ENCODE measurements at places on chromosomes 7 and 10.

DNA sequence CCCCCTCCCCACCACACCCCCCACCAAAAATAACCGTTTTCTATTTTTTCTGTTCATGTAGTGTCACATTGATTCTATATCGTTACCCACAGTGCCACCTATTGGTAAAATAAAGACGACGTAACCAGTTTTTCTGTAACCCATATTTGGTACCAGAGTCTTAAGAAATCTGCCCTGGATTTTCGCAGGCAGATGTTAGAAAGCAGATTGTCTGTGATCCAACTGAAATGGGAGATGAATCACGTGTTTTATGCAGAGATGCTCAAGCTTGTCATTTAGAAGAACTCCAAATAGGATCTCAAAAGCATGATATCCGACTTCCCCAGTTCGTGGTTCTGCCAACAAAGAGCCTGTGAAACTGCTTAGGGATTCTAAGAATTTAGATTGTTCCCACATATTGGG is 261.1 kb upstream of the CSTF2T start:
- ATAC-seq: peak; percentile 85

DNA sequence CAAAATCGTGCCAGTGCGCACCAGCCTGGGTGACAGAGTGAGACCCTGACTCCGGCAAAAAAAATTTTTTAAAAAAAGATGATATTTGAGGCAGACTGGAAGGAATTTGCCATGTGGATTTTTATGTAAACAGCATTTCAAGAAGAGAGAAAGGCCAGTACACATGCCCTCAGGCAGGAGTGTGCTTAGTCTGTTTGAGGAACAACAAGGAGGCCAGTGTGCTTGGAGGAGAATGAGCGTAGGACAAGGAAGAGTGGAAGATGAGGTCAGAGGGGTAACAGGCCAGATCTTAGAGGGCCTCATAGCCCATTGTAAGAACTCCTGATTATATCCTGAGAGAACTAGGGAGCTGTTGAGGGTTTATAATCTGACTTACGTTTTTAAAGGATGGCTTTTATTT is 17.2 kb upstream of the STRIP2 start:
- ATAC-seq: no peak

- no peak for ATAC-seq
Observed at GRCh38 chr7:117219485-117219884, 103.4 kb downstream of the WNT2 start.

GRCh38 chr10:47368431-47369180 is 15.5 kb downstream of the ZNF488 start:
- ATAC-seq: no peak

DNA sequence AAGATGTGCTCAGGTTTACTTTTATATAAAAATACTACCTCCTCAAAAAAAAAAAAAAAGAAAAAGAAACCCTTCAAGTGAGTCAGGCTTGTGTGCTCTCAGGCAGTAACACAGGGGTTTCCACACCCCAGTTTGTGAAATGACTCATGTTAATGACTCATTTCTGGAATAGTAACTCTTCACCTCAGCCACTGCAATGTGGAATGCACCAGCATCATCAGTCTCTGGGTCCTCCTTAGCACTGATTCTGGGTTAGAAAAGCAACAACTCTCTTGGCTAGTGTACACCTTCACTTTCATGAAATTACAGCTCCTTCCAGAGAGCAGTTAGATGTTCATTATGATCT is 110.6 kb downstream of the EMX2 start:
- ATAC-seq: no peak

GRCh38 chr10:132232023-132232951 is 45.5 kb downstream of the DPYSL4 start:
- no peak for ATAC-seq

DNA sequence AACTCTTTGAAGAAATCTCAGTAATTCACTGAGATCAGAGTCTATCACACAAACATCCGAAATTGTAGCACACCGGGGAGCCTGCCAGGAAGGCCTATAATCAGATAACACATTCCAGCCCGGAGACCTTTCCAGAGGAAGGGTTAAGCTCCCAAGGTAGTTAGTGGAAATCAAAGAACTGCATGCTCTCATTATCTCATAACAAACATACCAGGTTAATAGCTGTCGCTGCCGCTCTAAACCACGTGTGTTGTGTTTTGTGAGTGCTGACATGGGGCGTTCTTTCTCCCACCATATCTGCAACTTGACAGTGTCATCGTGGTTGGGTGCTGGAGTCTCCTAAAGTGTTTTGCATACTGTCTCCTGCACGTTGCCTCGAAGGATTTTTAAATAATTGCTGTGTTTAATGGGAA is 120.7 kb upstream of the CARD11 start:
- ATAC-seq: no peak

DNA sequence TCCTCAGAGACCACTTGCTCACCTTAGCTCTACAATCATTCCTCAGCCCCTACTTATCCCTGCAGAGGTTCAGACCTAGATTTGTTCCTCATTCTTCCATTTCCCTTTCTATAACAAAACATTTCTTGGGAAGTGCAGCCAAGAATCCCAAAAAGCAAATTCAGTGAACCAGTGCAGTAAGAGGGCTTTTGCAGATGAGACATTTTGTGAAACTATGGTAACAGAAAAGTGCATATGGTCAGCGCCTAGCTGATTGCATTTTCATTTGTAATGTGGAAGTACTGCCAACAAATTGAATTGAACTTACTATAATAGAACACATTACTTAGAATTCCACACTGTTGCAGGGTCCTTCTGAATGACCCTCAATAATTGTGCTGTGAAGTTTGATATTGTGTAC is 18.6 kb downstream of the AGMO start:
- no peak for ATAC-seq

DNA sequence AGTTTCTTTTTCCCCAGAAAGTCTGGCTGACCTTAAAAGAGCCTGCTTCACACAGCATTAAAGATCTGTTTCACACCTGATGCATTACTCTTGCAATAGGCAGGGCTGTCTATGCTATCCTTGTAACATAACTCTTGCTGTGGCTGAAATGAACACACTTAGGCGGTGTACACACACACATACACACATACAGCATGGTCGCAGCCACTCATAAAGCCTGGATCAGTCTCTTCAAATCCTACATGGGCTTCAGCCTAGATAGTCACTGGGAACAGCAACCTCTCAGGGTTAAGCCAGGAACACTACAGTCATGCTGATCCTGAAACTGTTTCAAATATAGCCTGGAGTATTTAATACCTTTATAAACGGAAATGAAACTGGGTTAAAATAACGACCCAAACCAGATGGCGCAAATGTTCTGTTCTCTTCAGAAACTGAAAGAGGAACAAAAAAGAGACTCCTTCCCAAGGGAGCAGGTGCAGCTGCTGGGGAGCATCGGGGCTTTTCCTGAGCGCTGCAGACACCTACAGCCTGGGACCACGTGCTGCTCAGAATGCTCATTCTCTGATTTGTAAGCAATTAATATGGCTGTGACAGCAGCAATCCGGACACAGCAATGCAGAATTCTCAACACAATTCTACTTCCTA is 61.0 kb upstream of the SFMBT2 start:
- ATAC-seq: no peak

DNA sequence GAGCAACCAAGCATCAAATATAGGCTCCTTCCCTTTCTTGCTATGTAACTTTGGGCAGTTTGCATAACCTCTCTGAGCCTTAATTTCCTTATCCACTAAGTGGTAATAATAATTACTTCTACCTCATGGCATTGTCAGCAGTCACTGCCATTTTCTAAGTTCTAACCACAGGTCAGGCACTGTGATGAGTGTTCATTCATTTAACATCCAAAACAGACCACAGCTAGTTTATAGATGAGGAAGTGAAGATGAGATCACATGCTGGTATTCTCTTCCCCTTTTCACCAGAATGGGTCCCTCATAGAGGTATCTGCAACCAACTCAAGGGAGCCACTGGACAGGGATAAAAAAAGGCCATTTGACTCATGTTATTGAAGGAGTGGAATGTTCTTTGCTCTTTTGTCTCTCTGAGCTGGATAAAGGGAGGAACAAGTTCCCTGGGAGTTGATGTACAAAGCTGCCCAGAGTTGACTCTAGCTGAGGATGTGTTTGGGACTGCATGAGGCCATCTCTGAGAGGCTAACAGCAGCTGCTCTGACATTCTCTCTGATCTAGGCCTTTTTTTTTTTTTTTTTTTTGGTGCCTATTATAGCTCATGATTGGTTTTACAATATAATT is 65.0 kb downstream of the DNAJC12 start:
- no peak for ATAC-seq

DNA sequence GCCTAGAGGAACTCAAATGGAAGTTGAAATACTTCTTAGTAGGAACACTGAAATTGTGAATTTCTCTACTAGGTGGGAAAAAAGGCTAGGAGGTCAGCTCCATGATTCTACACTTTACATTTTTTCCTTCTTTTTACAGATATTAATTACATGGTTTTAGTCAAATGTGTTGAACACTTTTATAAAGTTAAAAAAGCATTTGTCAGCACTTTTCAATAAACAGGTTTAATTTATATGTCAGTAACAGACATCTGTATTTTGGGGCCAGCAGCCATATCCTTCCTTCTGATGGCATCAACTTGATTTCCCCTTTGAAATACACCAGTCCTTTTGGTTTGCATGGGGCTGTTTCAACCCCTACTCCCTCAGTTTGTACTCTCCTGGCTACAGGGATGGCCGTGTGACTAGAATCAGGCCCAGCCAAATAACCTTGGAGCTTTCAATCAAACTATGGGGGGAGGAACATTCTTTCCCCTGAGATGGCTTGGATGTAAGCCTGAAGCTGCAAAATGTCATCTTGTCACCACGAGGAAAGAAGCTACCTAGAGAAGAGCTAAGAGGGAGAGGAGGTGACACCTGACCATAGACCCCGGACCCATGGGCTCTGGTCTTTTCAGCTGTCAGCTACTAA is 171.0 kb upstream of the NEBL start:
- ATAC-seq: no peak

- no peak for ATAC-seq
Observed at GRCh38 chr10:9028231-9028630, 973.7 kb downstream of the GATA3 start.

- ATAC-seq: no peak
Observed at GRCh38 chr10:60892571-60892970, 51.4 kb downstream of the RHOBTB1 start.

DNA sequence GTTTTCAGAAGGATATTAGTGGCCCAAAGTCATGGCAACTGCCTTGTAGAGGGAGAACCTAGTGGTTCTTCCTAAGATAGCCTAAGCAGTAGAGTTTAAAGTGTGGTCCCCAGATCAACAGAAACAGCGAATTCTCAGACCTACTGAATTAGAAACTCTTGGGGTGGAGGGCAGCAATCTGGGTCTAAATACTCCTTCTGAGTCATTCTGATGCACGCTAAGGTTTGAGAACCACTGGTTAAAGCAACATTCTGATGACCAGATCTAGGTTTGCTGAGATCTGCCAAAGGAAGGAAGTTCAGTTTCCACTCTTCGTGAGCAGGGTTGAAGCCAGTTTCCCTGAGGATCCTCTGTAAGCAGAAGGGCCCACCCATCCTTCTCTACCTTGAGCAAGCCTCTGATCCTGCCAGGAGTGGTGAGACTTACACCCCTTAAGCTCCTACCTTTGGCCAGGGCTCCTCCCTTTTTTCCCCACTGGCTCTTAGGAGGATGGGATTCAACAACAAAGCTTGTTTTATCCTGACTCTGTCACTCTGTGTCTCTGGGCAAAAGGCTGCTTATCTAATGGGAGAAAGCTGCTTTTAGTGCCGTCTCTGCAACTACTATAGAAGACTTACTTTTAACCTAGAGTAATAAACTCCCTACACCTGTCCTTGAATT is 26.8 kb upstream of the TRUB1 start:
- no peak for ATAC-seq

DNA sequence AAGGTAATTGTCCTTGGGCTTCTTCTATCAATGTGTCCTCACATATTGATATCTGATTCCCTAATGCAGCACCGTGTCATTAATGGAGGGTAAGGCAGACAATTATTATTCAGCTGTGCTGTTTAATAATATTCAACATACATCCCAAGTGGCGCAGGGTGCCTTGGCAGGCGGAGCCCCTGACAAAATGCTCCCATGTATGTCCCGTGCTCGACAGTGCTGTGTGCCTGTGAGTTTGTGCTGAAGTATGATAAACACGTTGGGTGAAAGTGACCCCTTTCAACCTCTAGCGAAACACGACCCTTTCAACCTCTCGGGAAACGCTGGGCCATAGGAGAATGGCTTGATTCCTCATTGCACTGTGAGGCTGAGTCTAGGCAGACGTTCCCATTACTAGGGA is 31.3 kb downstream of the PFKP start:
- ATAC-seq: no peak

DNA sequence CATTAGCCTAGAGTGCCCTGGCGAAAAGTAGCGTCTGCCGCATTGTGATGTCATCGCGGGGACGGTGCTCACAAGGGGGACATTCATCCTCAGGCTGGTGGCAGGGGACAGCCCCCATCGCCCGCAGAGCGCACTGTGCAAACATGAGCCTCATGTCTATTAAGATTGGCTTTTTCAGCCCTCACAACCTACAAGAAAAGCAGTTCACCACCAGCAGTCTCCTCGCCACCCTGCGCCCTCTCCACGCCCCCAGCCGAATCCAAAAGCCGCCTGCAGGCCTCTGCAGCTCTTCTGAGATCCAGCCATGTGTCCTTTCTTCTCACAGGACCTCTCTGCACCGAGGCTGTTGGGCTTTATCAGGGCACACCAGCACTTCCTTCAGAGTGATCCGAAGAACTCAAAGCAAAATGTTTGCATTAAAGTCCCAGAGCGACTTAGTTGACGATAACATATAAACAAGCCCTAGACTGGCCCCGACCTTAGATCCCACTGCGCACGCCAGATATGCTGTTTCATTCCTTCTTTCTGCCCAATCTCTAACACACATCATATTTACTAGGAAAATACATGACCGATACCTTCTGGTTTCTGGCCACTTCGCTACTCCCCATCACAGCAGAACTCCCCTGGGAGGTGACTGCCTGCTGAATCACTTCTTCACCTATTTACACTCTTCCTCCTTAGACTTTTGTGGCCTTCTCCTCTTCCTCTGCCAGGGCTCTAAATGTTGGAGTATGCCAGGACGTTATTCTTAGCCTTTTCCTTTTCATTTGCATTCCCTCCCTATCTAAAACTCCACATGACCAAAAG is 206.0 kb upstream of the SH2B2 start:
- ATAC-seq: no peak

DNA sequence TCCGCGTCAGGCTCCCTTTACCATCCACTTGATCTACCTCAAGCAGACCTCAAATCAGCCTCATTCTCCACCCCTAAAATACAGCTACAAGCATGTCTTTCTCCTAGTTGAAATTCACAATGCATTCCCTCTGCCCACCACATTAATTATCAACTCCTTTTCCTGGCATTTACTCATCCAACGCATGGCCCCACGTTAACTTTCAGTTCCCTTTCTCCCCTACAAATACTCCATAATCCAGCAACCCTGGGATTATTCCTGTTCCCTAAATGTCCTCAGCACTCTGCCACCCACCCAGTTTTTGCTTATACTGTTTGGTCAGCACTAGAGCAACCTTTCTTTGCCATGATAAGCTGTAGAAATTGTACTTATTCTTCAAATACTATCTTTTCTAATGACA is 5.7 kb upstream of the VIM start:
- no peak for ATAC-seq

GRCh38 chr7:86963599-86964230 is 95.7 kb downstream of the ELAPOR2 start:
- peak; percentile 87 for ATAC-seq
